ENCODE measurements at places on chromosomes 12 and 14.

- DNase-seq: no peak
Measured at GRCh38 chr12:105575235-105575634, 244.7 kb downstream of the C12orf75 start.

DNA sequence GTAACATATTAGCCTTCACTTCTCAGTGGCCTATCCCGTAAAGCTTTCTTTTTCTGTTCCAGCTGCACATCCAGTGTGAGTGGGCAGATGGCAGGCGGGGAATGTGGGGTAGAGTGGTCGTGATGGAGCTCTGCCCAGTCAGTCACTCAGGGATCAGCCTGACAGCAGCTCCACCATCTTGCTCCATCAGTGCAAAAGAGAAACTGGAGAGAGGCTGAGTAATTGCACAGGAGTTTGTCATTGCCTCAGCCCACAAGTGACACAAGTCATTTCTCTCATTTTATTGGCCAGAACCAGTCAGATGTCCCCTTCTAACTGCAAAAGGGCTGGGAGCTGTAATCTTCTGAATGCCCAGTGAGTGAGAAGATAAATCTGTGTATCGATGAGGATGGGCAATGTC is 66.5 kb downstream of the ATP23 start:
- DNase-seq: no peak

- DNase-seq: no peak
Measured at GRCh38 chr12:16583969-16584745, 21.8 kb downstream of the LMO3 start.

- no peak for DNase-seq
Measured at GRCh38 chr14:25396128-25396527, 346.2 kb upstream of the STXBP6 start.

- DNase-seq: no peak
Measured at GRCh38 chr14:95163132-95163531, 5.8 kb upstream of the DICER1 start.

GRCh38 chr12:63276537-63277365 is 125.8 kb upstream of the AVPR1A start:
- DNase-seq: peak; percentile 25

DNA sequence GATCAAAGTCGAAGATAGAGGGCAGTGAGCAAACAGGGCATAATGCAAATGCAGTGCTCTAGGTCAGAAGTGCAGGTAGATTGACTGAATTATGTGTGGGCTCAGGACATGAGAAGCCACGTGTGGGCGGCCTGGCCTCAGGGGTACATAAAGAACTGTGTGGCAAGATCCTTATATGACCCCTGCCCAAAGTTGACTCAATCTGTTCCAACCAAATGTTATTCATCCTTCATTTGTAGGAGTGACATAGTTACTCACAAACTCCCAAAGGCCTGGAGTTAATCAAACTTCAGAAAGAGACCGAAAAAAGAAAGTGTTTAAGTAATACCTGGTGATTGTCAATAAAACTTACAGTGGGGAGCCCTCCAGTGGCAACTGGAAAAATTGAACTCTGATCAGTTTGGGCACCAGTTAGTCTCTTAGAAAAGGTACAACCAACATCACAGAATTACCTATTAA is 150.4 kb upstream of the FAR2 start:
- peak; percentile 15 for DNase-seq

DNA sequence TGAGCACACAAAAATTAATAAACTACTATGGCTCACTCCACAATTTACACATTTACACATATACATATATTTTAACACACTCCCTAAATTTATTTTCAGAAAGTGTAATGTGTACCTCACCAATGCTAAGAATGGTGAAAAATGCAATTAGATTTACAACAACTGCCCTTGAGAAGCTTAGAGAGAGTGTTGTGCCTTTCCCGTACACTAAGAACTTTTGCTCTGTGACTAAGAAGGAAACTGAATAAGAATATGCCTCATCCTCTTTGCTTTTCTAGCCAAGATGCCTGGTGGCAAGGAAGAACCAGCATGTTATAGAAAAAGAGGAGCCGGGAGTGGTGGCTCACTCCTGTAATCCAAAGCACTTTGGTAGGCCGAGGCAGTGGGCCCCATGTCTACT is 62.3 kb downstream of the SINHCAF start:
- DNase-seq: no peak

DNA sequence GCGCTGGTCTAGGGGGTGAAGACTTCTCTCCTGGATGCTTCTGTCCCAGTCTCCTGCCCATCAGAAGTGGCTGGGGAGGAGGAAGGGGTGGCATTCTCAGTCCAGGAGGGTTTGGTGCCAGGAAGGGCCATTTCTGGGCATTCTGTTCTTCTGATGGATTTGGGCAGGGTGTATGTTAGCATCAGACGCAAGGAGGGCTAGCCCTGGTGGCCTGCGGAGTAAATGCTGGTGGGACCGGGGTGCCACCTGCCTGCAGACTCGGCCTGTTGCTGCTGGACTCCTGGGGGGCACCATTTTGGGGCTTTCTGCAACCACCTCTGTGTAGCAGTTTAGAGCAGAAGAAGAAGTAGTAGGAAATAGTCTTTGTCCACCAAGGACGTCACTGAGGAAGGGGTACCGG is 31.7 kb downstream of the AACS start:
- no peak for DNase-seq

DNA sequence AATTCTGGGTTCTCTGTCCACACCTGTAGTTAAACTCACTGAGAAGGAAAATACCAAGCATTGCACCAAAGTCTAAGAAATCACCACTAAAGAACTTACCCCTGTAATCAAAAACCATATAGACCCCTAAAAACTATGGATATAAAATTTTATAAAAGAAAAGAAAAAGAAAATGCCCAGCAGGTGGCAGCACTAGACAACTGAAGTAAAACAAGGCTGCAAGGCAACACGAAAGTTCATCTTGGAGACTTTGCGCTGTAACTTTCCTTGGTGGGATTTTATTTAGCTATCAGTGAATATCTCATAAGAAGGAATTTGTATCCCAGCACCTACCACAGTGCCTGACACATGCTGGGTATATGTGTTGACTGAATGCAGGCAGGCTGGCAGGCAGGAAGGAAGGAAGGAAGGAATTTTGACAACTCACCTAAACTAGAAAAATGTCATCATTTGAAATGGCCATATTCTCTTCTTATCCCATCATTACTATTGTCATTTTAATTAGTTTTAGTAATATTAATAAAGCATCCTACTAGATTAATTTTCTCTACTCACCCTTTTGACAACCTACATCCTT is 68.2 kb upstream of the ETV6 start:
- peak; percentile 77 for DNase-seq

DNA sequence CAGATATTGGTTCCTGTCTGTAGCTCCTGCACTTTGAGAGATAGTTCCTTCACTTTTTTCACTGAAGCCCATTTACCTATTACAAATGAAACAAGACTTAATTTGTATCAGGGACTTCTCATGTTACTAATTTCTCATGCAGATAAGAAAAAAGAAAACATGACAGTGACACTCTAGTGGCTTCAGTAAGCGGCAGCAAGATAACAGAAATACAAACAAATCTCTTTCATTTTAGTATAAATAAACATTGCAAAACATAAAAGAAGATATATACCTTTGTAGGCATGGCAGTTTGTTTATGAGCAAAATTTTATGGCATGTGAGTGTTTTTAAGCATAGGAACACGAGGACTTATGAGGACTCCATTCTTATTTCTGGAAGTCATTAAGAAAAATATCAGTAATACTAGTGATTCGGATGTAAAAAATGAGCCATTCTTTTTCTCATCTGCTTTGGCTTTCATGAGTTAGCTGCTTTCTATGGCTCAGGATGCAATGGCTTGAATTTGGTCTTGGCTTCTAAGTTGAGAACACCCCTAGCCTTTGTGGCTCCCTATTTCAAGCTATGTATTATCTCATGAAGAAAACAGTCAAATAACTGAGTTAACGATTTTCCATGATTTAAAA is 310.1 kb upstream of the RGS6 start:
- no peak for DNase-seq

- DNase-seq: no peak
Measured at GRCh38 chr14:79436335-79436734, 775.0 kb downstream of the DIO2 start.

GRCh38 chr14:24606297-24606696 is 3.2 kb downstream of the GZMH start:
- no peak for DNase-seq

- no peak for DNase-seq
Measured at GRCh38 chr12:132238884-132239283, 90.5 kb downstream of the GALNT9 start.

DNA sequence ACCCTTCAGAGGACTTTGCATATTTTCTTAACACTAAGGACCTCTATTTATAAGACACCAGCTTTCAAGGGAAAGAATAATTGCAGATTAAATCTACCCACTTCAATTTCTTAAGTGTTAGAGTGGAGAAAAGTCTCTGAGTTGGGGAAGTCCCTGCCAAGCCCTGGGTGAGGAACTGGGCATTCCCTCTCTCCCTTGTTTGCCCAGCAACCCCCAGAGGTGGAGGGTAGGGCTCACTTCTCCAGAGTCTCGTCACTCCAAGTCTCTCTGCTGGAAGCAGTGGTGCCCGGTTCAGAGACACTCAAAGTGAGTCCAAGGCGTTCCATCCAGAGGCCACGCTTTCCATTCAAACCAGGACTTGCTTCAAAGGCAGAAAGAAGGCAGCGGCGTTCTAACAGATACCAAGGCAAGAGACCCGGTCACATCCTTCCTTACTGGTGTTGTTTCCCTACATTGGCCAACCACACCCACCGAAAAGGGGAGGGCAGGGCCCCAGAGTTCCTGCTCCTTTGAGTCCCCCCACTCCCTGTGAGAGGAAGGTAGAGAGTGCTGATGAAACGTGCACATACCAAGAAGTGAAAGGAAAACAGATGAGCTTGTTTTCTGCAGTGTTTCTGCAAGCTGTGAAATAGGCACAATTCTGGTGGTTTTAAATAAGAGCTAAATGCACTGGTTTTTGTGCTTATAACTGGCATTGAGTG is 6.1 kb upstream of the BDKRB2 start:
- no peak for DNase-seq

DNA sequence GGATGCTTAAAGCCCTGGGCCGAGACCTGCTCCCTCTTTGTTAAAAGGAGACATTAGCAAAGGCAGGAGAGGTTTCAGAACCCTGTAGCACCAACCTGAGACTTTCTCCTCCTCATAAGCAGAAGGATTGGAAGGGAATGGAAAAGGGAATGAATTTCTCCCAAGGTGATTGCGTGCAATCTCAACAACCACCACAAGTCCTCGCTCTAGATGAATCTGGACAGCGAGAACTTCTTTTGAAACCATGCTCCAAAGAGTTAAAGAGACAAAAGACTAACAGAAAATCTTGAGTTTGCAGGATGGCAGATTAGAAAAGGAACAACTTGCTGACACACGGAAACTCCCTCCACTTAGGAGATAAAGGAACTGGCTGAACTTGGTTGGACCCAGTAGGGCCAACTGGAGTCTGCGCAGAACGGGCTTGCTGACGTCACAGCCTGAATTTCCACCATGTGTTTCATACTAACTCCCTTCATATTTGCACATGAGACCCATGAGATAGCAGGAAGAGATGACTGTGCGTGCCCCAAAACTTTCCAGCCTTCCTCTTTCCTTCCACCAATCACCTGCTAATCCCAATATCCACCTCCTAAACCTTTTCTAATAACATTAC is 137.0 kb downstream of the PTPN11 start:
- DNase-seq: no peak

GRCh38 chr12:126935435-126935834 is 1331.5 kb upstream of the TMEM132C start:
- DNase-seq: no peak

DNA sequence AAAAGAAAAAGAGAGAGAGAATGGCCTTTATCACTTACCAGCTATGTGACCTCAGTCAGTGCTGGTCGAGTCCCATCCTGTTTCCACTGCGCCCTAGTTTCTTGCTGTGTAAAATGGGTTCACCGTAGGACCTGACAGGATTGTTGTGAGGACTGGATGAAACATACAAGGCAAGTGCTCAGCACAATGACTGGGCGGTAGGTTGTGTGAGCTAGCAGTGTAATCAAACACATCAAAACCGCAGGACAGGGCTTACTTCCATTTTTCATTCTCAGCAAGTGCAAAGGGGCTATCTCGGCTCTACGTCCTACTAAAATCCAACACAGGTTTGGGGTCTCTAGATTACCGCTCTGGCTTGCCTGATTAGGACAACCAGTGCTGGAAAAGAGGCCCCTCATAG is 36.4 kb upstream of the ATXN2 start:
- no peak for DNase-seq

GRCh38 chr14:102828151-102828550 is 50.9 kb downstream of the TRAF3 start:
- no peak for DNase-seq

DNA sequence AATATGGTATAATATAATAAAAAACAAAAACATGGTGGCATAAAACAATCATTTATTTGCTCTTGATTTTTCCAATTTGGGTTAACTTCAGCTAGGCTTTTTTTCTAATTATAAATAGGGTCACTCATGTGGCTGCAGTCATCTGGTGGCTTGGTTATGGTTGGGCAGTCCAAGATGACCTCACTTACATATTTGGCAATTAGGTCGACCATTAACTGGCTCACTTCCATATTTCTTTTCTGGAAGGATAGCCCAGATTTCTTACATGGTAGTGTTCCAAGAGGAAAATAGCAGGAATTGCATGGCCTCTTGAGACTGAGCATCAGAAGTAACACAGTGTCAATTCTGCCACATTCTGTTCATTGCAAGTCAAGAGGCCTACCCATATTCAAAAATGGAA is 153.4 kb downstream of the FUT8 start:
- no peak for DNase-seq

DNA sequence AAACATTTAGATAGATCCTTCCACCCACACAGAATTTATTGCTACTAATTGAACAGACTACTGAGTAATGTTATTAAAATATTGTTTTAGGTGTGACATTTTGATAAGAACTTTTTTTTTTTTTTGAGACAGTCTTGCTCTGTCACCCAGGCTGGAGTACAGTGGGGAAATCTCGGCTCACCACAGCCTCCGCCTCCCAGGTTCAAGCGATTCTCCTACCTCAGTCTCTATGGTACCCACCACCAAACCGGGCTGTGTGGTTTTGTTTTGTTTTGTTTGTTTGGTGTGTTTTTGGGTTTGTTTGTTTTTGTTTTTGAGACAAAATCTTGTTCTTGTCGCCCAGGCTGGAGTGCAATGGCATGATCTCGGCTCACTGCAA is 40.9 kb downstream of the COX16 start:
- no peak for DNase-seq

- no peak for DNase-seq
Measured at GRCh38 chr14:77490347-77490986, 8.1 kb downstream of the ISM2 start.

DNA sequence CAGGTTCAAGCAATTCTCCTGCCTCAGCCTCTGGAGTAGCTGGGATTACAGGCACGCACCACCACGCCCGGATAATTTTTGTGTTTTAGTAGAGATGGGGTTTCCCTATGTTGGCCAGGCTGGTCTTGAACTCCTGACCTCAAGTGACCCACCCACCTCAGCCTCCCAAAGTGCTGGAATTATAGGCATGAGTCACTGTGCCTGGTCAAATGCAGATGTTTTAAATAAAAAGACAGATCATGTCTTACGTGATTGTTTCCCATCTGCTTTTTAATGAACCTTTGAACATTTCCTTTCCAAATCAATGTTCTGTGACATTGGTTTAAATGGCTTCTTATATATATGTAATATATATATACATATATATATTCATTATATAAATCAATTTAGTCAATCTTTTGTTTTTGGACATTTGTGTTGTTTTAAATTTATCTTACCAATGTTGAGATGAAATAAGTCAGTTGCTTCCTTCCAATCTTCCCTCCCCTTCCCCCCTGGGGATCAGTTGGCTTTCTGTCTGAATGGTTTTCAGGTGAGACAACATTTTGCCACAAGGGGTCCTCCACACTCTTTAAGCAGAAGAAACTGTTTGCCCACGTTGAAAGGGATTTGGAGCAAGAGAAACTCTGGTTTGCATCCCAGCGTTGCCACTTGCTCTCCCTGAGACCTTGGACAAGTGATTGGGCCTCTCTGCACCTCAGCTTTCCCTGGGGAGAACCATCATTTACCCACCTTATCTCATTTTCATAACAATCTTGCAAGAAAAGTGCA is 47.6 kb upstream of the RBM19 start:
- DNase-seq: no peak
